ENCODE measurements at places on chromosomes 2 and 18.

GRCh38 chr18:56305583-56305982 lies 332.8 kb downstream of the TXNL1 start:
- no peak for DNase-seq

DNA sequence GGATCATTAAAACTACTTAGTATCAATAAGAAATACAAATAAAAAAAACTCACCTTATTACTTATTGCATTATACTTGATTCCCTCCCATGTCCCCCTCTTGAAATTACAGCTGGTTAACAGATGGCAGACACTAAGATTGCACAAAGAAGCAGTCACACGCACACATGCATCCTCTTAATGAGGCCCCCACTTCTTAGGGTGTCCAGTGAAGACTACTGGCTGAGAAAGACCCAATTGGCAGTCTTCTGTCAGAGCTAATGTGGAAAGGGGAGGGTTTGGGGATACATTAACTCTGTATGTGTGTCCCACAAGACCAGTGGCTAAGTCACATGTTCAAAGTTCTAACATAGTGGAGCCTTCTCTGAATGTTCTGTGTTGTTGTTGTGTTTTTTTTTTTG lies 210.7 kb downstream of the MTX2 start:
- no peak for DNase-seq

DNA sequence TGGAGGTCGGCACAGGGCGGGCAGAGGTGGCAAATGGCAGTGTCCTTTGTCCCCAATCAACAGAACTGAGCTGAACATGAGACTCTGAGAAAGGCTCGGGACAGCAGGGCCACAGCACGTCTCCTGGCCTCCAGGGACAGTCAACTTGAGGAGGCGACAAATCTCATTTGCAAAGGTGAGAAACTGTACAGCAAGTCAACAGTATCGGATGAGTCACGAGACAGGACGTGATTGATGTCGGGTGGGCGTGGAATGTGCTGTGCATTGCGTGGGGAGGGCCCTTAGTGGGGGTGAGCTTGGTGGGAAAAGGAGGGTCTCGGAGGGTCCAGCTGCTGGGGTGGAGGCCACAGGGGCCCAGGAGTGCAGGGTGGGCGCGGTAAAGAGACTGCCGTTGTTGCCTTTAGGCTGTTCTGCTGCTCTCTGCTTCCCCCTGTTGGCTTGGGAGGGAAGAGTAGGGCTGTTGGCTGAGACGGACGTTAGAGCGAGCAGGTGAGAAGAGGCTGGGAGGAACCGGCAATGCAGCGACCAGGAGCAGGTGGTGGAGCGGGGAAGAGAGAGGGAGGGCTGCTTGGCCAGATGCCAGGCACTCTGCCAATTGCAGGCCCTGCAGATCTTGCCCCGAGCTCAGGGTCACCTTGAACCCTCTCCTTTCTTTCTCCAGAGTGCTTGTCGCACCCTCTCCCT lies 164.3 kb downstream of the BCL2 start:
- DNase-seq: peak; percentile 96

DNA sequence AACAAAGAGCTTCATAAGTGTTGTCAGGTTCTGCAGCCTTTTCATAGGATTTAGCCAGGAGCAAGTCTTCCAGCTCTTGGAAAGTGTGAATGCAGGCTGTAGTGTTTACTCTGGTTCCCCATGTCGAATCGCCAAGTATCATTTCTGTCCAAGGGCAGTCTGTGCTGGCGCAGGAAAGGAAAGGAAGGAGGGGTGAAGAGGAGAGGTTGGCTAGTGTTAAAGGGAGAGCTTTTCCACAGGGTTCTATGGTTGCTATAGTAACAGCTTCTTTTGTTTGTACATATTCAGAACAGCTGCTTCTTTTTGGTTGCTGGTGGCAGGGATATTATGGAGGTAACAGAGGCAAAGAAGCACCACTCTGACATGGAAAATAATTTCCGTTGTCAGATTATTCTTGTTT lies 69.9 kb downstream of the KCNH7 start:
- DNase-seq: no peak

- DNase-seq: no peak
Observed at GRCh38 chr2:52405980-52406379, 1361.6 kb upstream of the CHAC2 start.

GRCh38 chr2:238869-239268 lies 25.0 kb downstream of the SH3YL1 start:
- DNase-seq: no peak

- DNase-seq: no peak
Observed at GRCh38 chr2:105873281-105873680, 128.6 kb downstream of the NCK2 start.

DNA sequence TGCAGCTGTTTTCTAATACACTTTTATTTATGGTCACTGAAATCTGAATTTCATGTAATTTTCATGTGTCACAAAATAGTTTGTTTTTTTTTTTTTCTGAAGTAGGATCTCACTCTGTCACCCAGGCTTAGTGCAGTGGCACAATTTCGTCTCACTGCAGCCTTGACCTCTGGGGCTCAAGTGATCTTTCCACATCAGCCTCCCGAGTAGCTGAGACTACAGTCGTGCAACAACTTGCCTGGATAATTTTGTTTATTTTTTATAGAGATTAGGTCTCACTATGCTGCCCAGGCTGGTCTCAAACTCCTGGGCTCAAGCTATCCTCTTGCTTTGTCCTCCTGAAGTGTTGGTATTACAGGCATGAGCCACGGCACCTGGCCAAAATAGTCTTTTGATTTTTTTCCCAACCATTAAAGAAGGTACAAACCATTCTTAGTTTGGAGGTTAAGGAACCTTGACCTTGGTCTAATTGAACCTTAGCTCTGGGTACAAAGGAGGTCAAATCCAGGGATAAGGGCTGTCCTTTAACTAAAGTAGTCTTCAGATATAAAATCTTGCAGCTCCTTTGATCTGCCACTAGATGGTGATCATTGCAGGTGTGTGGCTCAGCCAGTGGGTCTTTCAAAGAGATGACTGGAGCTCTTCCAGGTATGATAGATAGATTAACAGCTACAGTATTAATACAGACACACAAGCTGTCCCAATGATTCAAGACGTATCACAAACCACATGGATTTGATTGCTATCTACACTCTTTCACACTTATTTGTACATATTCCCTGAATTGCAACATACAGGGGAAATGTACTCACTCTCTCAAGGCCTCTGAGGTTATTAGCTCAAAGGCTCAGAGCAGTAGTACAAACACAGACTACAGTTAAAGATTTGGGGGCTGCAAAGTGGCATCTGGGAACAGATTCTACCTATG lies 4.7 kb upstream of the KRCC1 start:
- no peak for DNase-seq

DNA sequence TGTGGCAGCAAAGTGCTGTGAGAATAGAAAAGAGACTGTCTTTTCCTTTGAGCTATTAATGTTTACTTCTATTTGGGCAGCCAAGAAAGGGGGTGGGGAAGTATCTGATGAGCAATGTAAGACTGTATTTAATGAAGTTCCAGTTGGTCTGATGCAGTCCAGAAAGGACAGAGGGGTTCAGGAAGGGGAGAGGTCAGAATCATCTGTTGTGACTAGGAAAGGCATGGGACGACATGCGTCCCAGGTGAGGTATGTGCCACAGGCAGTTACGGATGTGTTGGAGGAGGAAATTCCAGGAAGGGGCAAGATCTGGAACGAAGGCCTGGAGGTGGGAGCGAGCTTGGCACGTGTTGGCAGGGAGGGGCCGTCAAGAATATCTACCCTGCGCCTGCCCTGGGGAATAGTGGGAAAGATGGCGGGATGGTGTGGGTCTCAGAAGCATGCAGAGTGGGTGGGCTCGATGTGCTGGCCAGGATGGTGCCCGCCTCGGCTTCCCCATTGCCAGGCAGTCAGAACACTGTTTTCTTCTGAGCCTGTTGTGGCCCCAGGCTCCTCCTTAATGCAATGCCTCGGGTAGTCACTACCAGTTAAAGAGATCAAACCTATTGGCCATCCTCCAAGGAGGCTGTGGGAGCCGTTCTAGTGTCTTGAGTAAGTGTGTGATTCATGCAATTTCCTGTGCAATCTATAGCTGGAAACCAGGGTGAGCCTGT lies 57.8 kb upstream of the TXNDC2 start:
- DNase-seq: peak; percentile 52

DNA sequence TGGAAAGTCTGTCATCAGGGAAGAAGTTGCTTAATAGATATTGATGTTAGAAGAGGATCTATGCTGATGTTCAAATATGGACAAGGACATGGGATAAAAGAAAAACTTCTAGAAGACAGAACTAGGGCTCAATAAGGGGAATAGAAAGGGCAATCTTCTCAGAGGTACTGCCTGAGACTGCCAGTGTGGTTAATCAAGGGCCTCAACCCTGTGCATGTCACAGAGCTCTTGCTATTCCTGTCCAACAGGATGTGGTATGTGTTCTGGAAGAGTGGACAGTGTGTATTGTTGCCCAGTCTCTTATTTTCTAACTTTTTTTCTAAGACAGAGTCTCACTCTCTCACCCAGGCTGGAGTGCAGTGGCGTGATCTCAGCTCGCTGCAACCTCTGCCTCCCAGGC lies 27.8 kb upstream of the RNF125 start:
- DNase-seq: no peak

DNA sequence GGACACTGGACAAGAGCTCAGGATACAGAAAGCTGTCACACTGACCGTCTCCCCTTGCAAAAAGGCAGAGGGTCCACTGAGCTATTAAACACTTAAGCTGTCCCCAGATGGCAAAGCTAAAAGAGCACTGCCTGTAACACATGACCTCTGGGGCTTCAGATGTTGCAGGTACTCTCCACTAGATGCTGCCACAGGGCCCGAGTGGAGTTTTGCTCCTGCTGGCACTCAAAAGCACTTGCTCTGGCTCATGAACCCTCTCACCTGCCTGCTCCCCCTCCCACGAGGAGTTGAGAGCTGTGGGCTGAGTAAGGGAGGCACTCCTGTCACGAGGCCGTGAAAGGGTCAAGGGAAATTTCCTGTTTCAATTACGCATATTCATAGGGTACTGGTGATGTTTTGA lies 227.9 kb downstream of the PRKCE start:
- DNase-seq: no peak

DNA sequence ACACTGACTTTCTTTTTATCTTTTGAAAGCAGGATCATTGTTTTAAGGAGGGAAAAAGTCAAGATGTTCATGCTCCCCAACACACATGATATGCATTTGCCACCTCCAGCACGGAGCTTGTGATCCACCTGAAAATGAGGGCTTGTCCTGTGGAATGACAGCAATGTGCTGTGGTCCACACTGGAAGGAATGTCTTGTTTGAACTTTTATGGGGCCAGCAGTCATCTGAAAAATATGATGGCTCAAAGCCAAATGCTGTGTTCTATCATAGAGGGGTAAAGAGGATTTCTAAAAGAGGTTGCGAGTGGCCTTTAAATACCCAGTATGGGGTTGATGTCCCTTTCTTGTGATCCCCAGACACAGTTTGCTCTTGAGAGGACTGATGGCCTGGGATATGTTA lies 226.5 kb upstream of the SPRED2 start:
- DNase-seq: no peak

- DNase-seq: no peak
Observed at GRCh38 chr2:224601923-224602322, 16.8 kb upstream of the CUL3 start.

- DNase-seq: no peak
Observed at GRCh38 chr2:73301636-73302035, 8.3 kb upstream of the EGR4 start.

DNA sequence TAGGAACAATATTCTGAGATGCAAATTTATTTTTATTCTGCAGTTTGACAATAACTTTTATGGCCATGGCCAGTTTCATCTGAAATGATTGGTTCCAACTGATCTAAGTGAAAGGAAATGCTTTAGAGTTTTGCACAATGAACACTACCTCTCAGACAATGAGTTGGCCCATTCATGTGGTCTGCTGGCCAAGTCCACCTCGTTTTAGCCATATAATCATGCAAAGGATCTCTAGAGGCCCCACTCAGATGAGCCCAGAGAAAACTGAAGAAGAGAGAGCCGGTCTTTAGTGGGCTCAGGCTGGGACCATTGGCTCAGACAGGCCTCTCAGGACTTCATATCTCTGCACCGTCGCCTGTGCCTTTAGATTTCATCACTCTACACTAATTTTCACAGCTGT lies 254.7 kb downstream of the MREG start:
- no peak for DNase-seq

- DNase-seq: no peak
Observed at GRCh38 chr18:13267431-13267873, 48.9 kb downstream of the LDLRAD4 start.

GRCh38 chr2:79952616-79953015 lies 351.9 kb downstream of the LRRTM1 start:
- DNase-seq: no peak

GRCh38 chr2:28294451-28294850 lies 98.2 kb upstream of the FOSL2 start:
- no peak for DNase-seq

DNA sequence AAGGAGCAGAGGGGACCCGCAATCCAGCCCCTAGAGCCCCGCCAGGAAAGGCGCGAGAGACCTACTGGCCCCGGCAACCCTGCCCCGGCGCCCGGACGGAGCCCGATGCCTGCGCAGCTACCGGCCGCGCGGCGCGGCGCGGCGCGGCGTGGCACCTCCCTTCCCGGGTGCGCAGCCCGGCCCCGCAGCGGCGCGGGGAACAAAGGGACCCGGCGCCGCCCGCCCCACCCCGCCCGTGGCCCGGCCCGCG lies 307 bp downstream of the CDH2 start:
- DNase-seq: no peak

- no peak for DNase-seq
Observed at GRCh38 chr2:46041434-46041833, 255.8 kb upstream of the EPAS1 start.

DNA sequence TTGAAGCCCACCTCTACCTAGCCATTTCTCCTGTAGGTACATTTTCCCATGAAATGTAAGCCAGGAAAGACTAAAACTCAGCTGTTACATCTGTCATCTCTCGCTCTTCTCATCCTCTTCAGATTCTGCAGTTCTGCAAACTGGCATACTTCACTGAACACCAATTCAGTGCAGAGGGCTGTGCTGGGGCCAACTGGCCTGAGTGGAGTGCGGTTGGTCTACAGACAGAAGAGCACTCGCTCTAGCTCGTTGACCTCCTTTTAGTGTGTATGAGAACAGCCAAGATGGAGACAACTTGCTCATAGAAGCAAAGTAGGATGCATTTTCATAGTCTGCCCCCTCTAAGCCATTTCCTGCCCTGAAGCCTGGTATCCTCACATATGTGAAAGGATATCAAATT lies 862.6 kb downstream of the BCL11A start:
- DNase-seq: no peak

GRCh38 chr2:10680957-10681356 lies 8.8 kb downstream of the NOL10 start:
- no peak for DNase-seq

- no peak for DNase-seq
Observed at GRCh38 chr2:209734805-209735204, 36.8 kb upstream of the UNC80 start.

All from colonic mucosa (tissue), 4 donors.